ENCODE measurements at places on chromosomes 3 and 15.

GRCh38 chr3:158420654-158421396 is 150.2 kb upstream of the MLF1 start:
- DNase-seq, result no peak

DNA sequence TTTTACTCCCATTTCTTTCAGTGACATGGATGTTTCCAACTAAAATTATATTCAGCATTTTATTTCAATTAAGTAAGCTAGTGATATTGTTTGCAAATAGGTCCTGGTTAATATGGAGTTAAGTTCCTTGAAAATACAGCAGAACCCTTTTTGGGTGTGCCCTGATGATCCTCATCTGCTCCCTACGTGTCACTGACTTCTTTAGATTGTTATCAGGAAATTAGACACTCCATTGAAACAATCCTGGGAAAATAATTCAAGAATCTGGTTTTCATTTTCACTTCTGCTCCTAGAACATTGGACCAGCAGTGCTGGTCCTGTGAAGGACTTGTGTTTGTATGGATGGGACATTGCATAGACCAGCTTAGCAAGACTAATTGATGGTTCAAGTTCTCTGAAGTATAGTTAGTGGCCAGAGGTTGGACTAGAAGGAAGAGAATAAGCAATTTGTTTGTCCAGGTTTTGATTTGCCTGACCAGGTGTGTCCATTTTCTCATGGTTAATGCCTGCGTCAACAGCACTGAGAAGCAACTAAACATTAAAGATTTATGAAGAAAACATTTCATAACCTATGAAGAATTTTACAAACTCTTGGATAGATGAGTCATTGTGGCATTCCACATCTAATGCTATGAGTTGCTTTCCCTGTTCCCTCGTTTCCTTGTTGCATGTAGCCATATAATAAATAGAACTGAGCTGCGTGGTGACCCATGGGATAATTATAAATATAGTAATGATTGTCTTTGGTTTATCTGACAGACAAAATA is 95.8 kb downstream of the ZPLD1 start:
- no peak for DNase-seq

DNA sequence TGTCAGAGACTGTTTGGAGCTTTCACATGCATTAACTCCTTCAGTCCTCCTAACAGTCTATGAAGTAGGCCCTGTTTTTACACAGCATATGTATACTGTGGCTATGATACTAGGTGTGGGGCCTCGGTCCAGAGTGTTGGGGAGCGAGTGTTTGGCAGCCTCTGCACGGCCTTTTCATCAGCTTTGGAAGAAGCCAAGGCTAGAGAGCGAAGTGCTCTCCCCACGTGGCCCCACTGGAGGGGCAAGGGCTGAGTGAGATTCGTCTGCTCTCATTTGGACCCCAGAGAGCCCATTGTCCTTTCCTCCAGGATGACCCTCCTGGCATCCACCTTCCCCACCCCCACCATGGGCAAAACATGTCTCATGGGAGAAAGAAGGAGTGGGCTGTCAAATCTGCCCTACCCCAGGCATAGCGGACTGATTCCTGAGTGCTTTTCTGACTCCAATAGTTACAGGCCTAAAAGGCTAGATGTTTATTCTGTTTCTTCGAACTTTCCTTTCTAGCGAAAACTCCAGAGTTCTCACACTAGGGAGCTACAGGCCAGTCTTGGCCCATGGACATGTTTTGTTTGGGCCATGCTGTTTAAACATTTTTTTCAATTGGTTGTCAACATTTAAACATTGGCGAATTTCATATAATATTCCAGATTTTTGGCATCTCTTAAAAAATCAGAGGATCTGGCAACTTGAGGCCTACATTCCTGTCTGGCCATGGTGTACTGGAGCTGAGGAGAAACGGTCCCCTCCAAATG is 76.0 kb downstream of the EEFSEC start:
- no peak for DNase-seq

- DNase-seq, result no peak
Observed at GRCh38 chr3:103813955-103814354, 1379.1 kb downstream of the ZPLD1 start.

DNA sequence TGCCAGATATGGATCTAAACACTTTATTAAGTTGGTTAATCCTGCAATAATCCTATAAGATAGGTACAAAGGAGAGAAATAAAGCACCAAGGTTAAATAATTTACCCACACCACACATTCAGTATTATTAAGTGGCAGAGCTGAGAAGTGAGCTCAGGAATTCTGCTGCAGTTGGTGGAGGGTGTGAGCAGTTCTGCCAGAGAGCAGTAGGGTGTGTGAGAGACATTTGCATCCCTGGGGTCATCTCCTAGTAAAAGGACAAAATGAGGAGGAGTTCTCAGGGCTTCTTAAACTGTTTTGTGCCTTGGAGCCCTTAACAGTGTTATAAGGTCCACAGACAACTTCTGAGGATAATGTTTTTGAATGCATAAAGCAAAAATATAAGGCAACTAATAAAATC is 484.5 kb downstream of the TAFA4 start:
- no peak for DNase-seq

DNA sequence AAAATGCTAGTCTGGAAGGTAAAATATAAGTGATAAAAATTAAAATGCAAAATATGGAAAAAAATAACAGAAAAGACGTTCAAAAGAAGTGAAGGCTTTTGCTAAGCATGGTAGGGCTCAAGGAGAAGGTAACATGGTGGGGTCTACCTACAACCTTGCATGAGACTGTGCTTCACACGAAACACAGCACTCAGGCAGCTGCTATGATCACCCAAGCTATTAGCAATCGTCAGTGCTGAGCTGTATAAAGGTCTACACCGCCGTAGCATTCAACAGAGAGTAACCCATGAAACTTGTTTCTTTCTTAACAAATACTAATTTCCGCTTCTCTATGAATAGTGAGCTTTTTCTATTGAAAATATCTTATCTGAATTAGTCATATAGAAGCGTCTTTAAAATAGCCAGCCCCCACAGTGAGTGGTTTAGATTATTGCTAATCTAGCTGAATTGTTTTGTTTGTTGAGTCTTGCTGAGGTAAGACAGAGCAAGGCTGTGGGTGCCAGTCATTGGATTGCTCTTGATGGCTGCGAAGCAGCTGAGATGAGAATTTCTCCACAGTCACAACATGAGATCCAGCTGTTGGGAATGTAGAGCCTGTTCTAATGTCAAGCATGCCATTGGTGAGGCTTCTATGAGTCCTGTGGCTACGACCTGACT is 230.0 kb downstream of the KLF13 start:
- no peak for DNase-seq

DNA sequence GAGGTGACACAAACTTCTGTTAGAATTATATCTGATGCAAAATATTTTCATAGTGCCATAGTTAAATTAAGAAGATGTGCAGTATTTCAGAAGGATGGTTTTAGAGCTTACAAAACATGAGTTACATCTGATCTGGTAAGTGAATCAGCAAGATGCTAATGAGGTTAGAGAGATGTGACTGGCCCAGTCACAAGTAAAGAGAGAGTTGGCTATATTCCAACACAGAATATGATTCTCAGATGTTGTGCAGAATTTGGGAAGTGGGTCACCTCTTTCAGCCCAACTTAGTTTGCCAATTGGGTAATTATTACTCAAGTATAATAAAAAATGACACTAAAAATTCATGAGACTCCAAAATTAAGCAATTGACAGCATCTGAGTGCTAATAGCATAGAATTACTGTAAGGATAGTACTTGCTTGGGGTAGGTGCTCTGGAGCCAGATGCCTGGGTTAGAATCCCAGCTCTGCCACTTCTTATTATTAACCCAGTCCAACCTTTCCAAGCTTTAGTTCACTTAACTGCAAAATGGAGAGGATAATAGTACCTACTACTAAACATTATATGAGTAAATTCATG is 30.8 kb downstream of the P2RY1 start:
- DNase-seq, result no peak

GRCh38 chr3:109984976-109985375 is 647.6 kb upstream of the DPPA4 start:
- DNase-seq, result no peak

DNA sequence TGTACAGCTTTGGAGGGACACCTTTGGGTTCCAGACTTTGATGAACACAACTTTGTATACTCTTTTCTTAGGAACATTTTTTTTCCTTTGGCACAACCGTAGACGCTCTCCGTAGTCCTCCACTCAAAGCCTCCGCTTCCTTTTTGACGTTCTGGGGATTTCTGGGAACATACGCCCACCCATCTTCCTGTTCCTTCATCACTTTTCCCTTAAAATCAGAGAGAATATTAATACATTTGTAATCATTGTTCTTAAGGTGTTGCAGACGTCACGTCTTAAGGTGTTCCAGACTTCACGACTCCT is 405 bp upstream of the SPG21 start:
- no peak for DNase-seq

- no peak for DNase-seq
Observed at GRCh38 chr3:182913889-182914288, 66.4 kb downstream of the DCUN1D1 start.

DNA sequence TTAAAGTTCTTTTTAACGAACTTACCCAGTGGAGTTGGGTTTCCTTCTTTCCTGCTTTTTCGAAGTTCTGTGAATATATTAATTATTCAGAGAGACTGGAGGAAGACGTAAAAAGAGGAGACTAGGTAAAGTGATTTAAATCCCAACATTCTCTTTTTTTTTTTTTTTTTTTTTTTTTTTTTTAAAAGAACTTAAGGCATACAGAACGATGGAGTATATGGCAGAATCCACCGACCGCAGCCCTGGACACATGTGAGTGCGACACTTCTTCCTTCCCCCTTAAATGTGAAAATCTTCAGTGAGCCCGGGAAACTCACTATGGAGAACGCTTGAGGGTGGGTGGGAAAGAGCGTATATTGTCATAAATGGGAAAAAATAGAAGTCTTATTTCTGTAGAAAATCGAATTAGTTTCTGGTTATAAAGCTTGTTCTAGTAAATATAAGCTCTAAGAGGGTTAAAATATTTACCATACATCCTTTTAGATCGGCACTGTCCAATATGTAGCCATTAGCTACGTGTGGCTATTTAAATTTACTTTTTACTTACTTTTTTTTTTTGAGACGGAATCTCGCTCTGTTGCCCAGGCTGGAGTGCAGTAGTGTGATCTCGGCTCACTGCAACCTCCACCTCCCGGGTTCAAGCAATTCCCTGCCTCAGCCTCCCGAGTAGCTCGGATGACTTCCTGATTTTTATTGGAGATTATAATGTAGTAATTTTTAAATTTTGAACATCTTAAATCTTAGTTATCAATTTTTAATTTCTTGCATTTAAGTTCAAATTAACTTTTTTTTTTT is 892 bp downstream of the NMD3 start:
- DNase-seq, result no peak

DNA sequence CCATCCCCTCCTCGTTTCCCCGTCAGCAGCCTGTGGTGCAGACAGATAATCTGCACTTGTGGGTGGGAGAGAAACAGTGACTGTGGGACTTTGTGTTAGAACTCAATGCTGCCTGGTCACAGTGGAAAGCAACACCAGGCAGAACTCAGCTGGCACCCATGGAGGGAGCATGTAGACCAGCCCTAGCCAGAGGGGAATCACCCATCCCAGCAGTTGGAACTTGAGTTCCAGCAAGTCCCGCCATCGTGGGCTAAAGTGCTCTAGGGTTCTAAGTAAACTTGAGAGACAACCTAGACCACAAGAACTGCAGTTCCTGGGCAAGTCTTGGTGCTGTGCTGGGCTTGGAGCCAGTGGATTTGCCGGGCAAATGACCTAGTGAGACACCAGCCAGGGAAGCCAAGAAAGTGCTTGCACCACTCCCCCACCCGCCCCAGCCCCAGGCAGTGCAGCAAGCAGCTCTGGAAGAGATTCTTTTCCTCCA is 24.4 kb downstream of the ISG20 start:
- DNase-seq, result no peak

DNA sequence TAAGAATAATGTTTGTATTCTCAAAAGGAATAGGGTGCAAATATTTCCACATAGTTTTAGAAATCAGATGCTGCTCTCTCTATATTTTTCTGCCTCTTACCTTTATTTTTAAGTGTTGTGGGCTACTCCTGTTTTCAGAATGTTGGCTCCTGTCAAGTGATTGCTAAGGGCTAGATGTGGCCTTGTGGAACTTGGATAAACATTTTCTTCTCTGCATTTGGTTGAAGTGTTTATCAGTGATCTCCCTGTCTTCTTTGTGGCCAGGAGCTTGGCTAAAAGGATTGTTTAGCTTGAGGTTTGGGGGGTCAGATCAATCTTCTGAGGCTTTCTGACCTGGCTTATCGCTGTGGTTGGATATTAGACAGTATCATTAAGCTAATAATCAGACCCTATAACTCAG is 112.6 kb downstream of the TCF12 start:
- no peak for DNase-seq

DNA sequence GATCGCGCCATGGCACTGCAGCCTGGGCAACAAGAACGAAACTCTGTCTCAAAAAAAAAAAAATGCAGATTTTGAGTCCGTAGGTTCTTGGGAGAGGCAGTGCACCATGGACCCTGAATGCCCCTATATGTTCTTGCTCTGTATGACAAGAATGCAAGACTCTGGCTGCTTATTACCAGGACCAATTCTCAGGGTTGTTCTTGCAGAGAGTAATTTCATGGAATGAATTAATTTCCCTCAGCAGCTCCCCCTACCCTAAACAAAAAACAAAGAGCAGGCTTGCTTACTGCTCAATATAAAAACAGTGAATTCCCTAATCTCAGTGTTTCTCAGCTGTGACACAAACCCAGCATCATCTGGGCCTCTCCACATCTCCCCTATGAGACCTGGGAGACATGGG is 20.5 kb upstream of the DYNC1LI1 start:
- no peak for DNase-seq

- no peak for DNase-seq
Observed at GRCh38 chr15:60854858-60855564, 374.1 kb downstream of the RORA start.

GRCh38 chr15:89826671-89827655 is 12.3 kb upstream of the ANPEP start:
- no peak for DNase-seq

DNA sequence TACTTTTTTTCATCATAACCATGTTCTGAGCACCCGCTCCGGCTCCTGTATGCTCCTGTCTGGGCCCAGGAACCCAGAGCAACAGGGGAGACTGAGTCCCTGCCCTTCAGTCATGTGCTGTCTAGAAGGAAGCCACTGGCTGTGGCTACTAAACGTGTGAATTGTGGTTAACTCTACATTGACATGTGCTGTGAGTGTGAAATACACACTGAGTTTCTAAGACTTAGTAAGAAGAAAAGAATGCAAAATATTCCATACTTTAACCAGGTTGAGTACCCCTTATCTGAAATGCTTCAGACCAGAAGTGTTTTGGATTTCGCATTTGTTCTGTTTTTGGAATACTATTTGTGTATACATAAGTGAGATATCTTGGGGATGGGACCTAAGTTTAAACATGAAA is 42.8 kb upstream of the CGNL1 start:
- DNase-seq, result no peak

- no peak for DNase-seq
Observed at GRCh38 chr3:186496635-186497034, 47.5 kb downstream of the CRYGS start.

DNA sequence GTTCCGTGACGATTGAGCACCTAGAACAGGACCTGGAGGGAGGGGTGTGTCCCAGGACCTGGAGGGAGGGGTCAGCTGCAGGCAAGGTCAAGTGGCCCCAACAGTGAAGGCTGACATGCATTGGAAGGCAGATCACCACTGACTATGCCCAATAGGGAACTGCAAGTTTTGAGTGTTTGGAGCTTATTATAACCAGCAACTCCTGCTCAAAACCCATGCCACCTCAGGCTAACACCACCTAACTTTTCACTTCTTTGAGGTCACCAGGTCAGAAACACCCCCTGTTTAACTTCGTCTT is 93.1 kb downstream of the MYLK start:
- no peak for DNase-seq

- DNase-seq, result no peak
Observed at GRCh38 chr15:80404057-80404760, at the start of gene ARNT2. ARNT2 (plus strand) TSS chr15:80404382; CDS start chr15:80404516, 134 bp downstream.

Measured in cortex of kidney (tissue), 1 donor.